Occipital lobe (tissue), 3 donors: ENCODE measurements at places on chromosomes 7 and 10. TPM values are rescaled to one million over a fixed set of nuclear protein-coding genes. Genes with fewer than 3 reads are reported as not detected.

DNA sequence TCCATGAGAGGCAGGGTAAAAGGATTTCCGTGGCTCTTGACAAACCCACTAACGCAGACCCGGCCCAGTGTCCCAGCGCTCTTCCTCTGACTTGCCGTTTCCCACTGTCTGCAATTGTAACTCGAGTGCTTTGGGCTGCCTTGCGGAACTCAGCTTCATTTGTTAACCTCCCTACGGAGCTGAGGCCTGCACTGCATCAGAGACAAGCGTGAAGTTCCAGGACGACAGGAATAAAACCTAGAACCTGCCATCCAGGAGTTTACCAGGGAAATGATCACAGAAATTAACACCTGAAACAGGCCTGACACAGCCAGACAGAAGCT lies 76.2 kb downstream of the SFMBT2 start:
- no peak for DNase-seq

GRCh38 chr10:34491678-34492077 lies 323.4 kb downstream of the PARD3 start:
- DNase-seq, result no peak

DNA sequence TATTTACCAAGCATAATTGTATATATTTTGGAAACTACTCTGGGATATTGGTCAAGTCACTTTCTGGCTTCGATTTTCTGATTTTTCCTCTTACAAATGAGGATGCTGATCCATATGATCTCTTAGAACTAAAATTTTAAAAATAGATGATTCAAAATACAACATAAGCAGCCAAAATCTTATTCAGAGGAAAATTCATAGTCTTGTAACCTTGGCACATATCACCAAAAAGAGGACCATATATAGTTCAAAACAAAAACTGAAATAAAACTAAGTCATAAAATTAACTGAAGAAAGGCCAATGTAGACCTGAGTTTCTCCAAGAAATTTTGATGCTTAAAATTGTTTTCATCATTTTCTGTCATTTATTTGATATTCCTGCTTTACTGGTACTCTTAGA lies 768.3 kb downstream of the SORCS3 start:
- DNase-seq, result no peak

GRCh38 chr7:34845666-34846361 lies 187.8 kb downstream of the NPSR1 start:
- no peak for DNase-seq

- DNase-seq, result no peak
Measured at GRCh38 chr7:81682873-81683272, 87.0 kb downstream of the HGF start.

- no peak for DNase-seq
Measured at GRCh38 chr7:144118341-144118740, 4.6 kb upstream of the OR2A14 start.

FOXI2 gene
- not detected for total RNA-seq

AKR1E2 gene
- total RNA-seq, result 49.0 TPM

CLCN1 gene
- under 0.01 TPM for total RNA-seq

RABGEF1 gene
- total RNA-seq, result 48.0 TPM

C10orf105 gene
- total RNA-seq, result under 0.01 TPM

IFIT1B gene
- 2.0 TPM for total RNA-seq

PLEKHA1 gene
- 40.6 TPM for total RNA-seq

CPN1 gene
- not detected for total RNA-seq
